ENCODE measurements at places on chromosomes 6 and 20. TPM values are rescaled to one million over a fixed set of nuclear protein-coding genes. Genes with fewer than 3 reads are reported as not detected.
A peak's percentile ranks its signal among the peaks of the same experiment; 100 is the strongest.

EDN3 gene
- 0.25 TPM for total RNA-seq

PGC gene
- not detected for total RNA-seq

MCM9 gene
- total RNA-seq, result 14.8 TPM

EMILIN3 gene
- total RNA-seq, result not detected

TRAPPC3L gene
- total RNA-seq, result not detected

- DNase-seq, result no peak
Measured at GRCh38 chr20:8542110-8542486, 410.0 kb downstream of the PLCB1 start.

DNA sequence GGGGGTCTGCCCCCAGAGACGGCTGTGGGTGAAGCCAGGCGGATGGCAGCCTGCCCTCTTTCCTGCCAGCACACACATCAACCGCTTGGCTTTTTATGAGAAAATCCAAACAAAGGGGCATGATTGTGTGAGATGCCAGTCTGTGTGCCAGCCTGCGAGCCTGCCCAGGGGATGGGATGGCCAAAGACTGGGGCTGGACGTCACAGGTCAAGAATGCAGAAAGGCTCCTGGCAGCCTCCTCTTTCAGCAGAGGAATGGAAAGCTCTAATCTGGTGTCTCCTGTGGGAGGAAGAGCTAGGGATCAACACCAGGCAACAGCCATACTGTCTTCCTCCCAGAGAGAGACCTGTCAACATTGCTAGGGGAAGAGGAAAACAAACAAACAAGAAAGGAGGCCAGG, 15.8 kb downstream of the TUBB2B start:
- DNase-seq, result no peak

DNA sequence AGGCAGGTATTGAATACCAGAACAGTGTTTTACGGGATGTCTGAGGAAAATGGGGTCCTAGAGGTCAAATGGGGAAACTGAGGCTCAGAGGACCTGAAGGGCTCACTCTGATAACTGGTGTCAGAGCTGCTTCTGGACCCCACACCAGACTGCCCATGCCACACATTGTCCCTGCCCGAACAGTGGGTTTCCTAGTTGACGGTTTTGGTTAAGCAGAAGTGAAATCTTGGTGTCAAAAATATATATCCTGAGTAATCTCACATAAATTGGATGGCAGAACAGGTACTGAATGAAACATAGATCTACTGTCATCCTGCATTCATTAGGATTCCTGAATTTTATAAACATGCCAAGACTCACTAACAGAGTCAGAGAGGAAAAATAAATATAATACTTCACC, 16.3 kb downstream of the NOX3 start:
- DNase-seq, result no peak

GRCh38 chr20:15582146-15582760, 991.0 kb downstream of the KIF16B start:
- DNase-seq, result no peak

GRCh38 chr20:698276-698675, 22.7 kb upstream of the SCRT2 start:
- DNase-seq, result no peak

GRCh38 chr6:170132561-170132991, 158.3 kb downstream of the DLL1 start:
- no peak for DNase-seq

DNA sequence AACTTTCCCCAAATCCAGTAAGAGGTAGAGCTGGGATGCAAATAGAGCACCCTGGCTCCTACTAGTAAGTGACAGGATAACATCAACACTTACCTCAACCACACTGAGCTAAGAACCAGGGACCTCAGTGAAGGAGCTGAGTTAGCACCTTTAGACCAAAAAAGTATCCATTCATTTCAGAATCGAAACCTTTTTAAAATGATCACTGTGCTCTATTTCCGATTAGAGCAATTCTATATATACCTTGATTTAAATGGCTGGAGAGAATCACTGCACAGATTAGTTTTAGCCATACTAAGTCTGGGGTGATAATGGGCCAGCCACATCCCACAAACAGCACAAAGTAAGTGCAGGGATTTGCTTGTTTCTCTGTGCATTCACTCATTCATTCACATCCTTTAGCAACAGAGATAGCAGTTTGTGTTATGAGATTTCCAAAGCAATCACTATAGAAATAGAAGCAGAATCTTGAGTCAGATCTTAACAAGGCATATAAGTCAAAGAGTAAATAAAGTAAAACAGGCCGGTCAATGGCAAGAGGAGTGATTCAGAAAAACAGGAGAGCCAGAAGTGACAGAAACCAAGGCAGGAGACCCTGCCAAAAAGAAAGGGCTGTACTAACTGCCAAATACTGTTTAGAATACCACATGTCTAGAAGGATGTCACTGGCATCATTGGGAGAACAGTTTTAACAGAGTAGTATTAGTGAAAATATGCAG, 136.3 kb downstream of the KIF13A start:
- no peak for DNase-seq

DNA sequence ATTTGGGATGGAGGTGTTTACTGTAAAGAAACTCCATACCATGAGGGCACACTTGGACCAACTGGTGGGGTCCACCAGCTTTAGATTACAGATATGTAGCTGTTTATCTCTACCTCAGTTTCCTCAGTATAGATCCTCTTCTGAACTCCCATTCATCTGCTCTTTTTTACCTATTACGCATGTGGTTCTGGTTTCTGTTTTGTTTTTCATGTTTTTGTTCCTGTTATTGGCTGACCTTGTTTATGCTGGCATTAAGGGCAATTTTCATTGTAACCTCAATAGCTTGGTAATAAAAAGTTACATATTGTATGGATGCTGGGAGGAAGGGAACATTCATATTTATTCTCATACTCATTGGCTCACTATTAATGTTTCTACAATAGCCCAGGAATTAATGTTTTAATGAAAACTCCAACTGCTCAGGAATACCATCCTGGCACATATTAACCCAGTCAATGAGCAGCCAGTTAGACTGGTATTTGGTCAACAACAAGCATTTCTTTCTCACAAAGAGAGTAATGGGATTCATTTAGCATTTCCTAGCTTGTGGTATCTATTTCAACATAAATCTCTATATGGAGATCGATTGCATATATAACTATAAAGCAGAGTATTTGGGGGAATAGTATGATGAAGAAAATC, 83.8 kb upstream of the FAM184A start:
- DNase-seq, result no peak

DNA sequence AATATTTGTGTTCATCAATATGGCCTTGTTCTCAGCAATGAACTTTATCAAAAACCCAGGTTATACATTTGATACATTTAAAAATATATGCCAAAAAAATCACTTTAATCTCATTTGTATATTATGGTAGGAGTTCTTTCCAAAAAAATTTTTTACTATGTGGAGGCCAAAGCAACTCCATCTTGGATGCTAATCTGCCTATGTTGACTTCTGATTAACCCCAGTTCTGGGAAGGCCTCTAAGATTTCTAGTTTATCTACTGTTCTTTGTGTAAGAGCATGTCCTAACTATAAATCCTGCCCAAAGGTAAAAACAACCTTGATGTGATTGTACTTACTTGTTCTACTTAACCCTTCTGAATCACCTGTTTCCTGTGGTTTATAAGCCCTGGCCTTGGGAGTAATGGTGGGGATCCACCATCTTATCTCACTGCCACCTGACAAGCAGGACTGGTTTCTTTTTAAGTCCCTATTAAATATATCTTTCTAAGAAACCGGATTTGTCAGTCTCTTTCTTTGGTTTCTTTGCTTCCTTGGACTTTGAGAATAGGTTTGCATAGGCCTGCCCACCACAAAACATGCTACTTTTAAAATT, 46.7 kb downstream of the RNGTT start:
- no peak for DNase-seq

GRCh38 chr6:38262609-38263008, 377.1 kb downstream of the BTBD9 start:
- no peak for DNase-seq

DNA sequence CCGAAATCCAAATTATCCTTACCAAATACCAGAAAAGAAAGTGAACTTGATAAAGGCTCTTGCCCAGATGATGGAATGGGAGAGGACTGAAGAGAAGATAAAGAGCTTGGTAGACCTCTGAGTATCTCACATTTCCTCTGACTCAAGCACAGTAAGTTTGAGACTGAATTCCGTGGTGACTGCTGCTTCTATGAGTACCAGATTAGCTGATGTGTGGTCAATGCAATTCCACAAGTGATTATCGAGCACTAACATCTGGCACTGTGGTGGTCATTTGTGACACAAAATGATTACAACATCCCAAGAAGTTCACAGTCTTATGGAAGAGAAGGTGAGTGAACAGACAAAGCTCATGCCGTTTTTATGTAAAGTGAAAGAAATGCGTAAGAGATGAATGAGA, 2.6 kb upstream of the RPS6KA2 start:
- no peak for DNase-seq

DNA sequence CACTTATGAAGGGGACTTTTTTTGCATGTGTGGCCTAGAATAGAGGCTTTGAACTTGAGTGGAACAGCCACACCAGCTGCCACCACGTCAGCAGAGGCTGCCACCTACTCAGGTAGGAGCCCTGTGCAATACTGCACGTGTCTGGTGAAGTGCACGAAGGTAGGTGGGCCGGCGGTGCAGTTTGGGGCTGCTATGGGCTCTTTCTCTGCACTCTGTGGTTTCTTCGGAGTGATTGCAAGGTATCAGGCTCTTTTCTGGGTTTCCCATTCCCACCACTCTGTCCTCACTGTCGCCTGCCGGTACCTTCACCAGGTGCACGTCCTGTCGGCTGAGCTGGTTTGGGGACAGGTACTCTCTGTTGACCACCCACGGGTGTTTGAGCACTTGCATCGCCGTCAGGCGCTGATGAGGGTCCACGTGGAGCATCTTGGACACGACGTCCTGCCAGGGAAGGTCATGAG, 30.8 kb upstream of the MPC1 start:
- no peak for DNase-seq

- DNase-seq, result peak; percentile 77
Measured at GRCh38 chr6:11172501-11173327, 59.8 kb downstream of the NEDD9 start.

DNA sequence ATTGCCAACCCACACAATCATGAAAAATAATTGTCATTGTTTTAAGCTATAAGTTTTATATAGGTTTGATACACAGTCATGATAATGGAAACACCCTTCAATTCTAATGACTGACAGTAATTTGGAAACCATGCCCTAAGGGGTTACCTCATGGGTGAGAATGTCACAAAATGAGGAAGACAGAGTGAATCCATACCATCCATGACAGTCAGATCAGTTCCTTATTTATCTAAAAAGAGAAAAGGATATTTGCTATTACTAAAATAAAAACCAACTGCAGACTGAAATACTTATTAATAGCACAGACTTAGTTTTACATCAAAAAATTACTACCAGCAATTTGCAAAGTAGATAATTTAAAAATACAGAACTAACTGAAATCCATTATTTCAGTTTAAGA, 437.8 kb downstream of the UTRN start:
- DNase-seq, result no peak

DNA sequence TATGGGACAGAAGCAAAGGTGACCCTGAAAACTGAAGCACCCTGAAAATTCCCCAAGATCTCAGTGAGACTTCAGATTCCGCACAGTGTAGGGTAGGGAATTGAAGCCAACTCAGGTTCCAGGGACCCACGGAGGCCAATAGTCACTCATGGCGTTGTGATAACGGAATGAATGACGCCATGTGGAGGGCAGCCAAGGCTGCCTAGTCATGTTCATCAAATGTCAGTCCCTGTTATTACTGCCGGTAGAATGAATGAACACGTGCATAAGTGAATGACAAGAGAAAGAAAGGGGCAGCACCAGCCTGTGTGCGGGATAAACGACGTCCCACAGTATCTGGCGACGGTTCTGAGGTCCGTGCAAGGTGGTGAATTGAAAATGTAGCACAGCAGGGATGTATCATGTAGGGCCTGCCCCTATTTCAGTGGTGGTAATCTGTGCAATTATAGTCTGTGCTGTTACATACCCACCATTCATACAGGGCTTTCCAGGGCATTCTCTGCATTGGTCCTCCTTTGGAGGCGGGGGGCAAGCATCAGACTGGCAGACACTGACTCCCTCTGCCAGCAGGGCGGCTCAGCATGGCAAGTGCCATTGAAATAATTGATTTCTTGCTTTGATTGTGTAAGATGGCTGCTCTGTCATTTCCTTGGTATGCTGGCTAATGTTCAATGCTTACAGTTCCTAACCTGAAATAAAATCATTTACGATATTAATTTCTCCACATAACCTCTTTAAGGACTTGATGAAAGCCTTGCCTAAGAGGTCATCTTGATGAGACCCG, 386.9 kb downstream of the CDH4 start:
- DNase-seq, result no peak

DNA sequence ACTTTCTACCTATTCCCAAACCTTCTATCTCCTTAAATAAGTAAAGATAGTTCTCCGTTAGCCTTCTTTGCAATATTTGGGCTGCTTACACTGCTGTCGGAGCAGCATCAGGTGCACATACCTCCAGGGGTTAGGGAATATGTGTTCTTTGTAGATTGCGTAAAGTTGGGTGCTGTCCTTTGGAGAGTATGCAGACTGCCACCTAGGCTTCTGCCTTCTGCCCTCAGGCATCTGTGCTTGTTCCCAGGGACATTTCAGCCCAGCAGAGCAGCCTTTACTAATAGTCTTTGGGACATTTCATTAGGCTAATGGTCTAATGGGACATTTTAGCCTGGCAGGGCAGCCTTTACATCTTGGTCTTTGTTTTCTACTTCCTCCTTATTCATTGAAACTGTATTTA, 260.6 kb downstream of the TPBG start:
- DNase-seq, result no peak

DNA sequence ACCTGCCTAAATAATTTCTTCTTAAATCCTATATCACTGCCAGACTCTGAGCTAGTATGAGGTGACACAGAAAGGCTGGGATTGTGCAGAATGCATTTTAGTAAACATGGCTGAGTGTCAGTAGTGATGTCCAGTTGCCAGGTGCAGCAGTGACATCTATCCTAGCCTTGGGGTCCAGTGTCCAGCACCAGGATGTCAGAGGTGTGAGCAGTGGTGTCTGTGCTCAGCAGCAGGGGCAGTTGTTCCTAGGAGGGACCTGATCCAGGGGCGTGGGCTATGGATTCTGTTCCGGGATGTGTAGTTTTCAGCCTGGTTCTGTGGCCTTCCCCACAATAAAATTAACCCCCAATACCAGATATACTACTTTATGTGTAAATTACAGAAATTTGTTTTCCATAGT, 6.0 kb downstream of the HLA-C start:
- DNase-seq, result no peak

DNA sequence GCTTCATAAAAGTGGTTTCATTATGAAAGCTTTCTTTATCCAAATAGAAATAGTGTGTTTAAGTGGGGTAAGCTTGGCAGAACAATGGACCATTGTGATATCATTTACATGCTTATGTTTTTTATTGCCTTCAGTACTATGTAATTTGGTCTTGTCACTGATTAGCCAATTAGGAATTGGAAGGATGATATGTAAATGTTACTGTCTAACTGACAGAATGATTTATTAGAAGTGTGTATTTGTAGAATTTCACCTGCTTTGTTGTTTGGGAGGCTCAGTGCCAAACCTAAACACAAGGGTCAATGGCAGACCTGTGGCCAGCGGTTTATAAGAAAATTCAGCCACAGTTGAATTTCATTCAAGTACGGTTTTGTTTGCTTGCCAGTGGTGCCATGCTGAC, 39.0 kb downstream of the AIG1 start:
- no peak for DNase-seq

- DNase-seq, result no peak
Measured at GRCh38 chr6:32133786-32134185, 3.7 kb upstream of the FKBPL start.

Data from activated CD4-positive, alpha-beta memory T cell treated with anti-CD3 and anti-CD28 coated beads, Interleukin-2, amount 10 ng/mL, durations not matched to agents 7 days and 5 days (primary cell).